ENCODE measurements at places on chromosomes 3 and 15.

GRCh38 chr15:69305204-69305931 lies 6.7 kb downstream of the PAQR5 start:
- DNase-seq: no peak

- DNase-seq: no peak
Measured at GRCh38 chr3:30932513-30933098, 38.1 kb upstream of the GADL1 start.

- peak; percentile 37 for DNase-seq
Measured at GRCh38 chr3:133595341-133595740, 21.9 kb downstream of the CDV3 start.

GRCh38 chr15:67824976-67825880 lies at the start of gene SKOR1:
Gene SKOR1, plus strand, starts transcription at chr15:67825509. Its CDS starts 94 bp downstream, at chr15:67825603.
- DNase-seq: peak; percentile 31

DNA sequence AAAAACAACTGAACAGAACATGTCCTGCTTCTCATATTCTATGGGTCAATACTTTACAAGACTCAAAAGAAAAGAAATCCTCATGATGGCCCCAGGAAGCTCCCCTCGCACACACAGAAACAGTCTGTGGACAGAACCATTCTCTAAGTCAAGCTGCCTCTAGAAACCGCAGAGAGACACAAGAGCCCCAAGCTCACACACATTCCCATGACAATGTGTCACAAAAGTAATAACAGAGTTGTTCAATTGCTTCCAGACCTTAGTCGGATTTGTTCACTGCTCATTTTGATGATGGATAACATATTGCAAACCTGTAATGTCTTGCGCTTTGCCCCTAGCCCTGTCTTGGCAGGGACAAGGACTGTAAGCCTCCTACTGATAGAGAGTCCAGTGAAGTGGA lies 60.9 kb downstream of the UMPS start:
- DNase-seq: no peak

DNA sequence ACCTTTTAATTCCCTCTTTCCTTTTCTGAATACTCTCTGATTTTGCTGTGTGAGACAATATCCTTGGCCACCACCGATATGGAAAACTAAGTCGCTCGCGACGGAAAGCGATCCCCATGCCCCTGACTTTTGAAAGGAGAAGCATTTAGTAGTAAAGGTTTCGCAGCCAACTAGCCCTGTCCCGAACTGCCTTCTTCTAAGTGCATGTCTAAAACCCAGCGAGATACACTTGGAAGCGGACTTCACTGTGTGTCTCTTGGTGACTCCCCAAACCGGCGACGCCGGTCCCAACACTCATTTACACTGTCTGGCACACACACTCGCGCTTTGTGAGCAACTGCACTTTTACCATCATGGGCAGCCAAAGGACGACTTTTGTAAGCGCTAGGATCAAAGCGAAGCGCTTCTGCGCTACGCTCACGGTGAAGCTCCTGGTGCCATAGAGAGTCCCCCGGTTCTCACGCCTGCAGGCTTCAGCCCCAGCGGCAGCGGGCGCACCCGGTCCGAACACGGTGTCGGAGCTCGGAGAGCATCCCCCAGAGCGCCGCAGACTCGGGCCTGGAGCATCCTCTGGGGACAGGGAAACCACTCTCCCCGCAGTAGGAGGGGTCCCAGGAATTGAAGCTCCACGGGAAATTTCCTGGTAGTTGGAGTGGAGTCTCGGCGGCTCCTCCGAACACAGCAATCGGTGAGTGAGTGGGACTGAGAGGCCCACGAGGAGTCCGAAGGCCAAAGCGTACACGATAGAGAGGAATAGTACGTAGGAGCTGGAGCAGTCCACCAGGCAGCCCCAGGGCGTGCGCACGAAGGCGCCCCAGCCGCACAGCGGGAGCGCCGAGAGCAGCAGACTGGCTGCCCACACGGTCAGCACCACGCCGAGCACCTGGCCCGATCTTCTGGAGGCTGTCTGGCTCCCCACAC lies 1.4 kb downstream of the GPR149 start:
- DNase-seq: no peak

DNA sequence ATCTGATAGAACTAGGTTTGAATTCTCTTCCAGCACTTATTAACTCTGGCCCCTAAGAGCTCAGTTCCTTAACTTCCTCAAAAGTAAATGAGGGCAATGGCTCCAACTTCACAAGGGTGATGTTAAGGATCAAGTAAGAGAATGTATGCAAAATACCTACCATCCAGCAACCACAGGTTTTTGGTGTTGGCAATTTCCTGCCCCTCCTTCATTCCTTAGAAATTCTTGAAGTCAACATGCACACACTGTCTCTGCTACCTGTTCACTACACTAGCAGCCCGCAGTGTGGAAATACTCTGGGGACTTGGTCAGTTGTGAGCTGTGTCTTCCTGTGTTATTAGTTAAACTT lies 5.0 kb downstream of the ZBED2 start:
- DNase-seq: no peak

GRCh38 chr15:53126144-53126543 lies 336.0 kb upstream of the ONECUT1 start:
- DNase-seq: no peak

- no peak for DNase-seq
Measured at GRCh38 chr3:117485841-117486240, 776.3 kb downstream of the TUSC7 start.

- DNase-seq: no peak
Measured at GRCh38 chr15:75832114-75832513, 11.1 kb upstream of the UBE2Q2 start.

DNA sequence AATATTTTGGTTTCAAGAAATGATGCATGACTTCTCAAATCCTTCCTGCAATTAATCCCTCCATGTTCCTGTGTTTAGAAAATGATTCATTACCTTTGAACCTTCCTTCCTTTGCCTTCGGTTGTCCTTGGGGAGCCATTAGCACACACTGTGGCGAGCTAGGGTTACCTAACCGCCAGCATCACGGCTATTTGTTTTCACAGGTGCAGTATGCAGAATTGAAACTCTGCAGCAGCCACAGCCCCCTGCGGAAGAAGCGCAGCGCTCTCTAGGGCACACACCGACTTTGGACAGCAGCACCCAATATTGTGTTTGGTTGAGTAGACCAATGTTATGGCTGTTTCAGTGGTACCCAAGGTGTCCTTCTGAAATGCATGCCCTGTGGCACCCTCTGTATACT lies 247.4 kb downstream of the MCTP2 start:
- DNase-seq: no peak

- no peak for DNase-seq
Measured at GRCh38 chr3:124814620-124815421, 72.3 kb downstream of the ITGB5 start.

GRCh38 chr15:51842852-51843737 lies 13.6 kb downstream of the TMOD3 start:
- DNase-seq: no peak

DNA sequence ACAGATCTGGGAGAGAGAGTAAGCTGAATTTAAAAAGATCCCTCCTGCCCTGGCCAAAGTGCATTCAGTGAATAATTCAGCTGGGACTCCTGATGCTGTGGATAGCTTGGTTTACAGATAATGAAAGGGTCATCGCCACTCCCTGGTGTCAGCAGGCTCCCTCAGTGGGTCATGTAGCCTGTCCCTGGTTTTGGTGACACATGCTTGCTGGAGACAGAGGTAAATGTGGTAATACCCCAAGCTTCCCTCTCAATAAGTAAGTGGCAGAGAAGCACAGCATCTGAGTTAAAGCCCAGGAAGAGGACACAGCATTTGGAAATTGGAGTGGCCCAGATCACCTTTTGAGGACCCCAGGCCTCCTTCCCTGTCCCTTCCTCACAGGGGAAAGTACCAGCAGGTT lies 1.8 kb downstream of the TMEM115 start:
- no peak for DNase-seq

DNA sequence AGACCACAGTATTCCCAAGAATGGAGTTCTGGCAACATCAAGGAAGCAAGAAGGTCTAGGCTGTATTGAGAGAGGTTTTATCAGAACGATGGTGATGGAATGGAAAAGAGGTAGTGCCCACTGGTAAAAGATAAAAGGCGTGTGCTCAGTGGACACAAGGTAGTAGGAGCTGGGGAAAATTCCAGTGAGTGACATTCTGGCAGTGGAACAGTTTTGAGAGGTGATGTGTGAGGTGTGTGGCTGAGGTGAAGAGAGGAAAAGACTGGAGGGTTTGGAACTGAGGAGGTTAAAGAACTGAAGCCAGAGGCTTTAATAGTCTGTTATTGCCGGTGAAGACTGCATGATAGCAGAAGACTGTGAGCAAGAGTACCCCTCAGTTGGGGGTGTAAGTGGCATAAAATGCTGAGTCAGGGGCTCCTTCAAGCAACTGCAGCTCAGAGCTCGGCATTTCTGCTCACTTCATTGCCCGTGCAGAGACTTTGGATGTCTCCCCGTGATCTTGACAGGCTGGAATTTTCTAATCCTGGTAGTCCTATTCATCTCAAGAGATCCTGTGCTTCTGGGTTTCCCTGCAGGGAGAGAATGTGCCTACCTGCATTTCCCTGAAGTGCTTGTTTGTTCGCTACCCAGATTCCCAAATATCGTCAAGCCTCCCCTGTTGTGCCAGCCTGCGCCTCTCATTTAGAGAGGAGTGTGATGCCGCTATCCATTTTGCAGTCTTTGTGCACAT lies 191.0 kb downstream of the SATB1 start:
- DNase-seq: no peak

DNA sequence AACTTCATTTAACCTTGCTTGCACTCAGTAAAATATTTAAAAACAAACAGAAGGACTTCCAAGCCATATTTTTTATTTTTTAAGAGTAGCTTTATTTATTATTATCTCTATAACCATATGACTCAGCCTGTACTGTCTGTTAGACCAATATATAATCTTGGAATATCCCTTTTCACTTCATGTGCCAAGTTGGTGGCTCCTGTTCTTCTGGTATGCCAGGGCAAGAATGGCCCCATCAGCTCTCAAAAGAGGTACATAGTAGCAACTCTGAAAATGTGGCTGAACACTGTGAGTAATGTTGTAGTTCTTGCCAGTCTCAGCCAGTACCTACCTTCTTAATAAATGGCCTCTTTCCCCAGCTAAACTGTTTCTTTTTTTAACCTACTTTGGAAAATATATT lies 257.0 kb upstream of the UBE2E1 start:
- DNase-seq: no peak

GRCh38 chr3:185087419-185087818 lies 65.4 kb downstream of the C3orf70 start:
- no peak for DNase-seq

GRCh38 chr3:17579289-17580031 lies 163.0 kb downstream of the TBC1D5 start:
- DNase-seq: no peak

DNA sequence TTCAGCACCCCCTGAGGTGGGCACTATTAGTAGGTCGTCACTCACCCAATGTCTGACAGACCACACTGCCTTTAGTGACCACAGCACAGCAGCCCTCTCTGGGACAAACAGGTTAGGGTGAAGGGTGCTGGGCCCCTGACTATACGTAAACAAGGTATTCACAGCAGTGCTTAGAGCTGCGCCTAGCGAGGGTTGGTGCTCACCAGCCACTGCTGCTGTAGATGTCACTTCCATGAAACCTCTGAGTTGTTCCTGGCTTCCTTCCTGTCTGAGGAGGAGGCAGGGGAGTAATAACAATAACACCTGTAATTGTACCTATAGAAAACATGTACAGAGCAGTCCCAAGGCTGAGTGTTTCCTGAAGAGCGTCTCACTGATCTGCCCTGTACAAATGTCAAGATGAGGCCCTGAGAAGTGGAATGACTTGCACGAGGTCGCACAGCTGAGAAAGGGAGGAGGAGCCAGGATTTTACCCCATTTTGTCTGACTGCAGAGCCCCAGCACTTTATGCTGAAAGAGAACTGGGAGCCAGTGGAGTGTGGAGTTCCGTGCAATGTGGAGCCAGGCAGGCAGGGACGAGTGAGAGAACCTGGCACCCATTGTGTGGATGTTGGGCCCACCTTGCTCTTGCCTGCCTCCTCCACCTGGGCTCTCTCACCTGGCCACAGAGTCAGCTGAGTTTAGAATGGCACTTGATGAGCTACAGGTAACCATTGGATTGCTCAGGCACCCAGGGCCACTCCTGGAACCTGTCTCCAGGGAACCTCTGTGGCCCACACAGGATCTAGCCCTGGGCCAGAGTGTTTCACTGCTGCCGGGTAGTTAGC lies 93.8 kb downstream of the DNAJB8 start:
- DNase-seq: no peak

- no peak for DNase-seq
Measured at GRCh38 chr3:53181528-53181927, 20.5 kb downstream of the PRKCD start.

- DNase-seq: peak; percentile 77
Measured at GRCh38 chr15:24956111-24956838, 1.5 kb downstream of the SNRPN start.
